ENCODE measurements at places on chromosomes 2 and 18.

DNA sequence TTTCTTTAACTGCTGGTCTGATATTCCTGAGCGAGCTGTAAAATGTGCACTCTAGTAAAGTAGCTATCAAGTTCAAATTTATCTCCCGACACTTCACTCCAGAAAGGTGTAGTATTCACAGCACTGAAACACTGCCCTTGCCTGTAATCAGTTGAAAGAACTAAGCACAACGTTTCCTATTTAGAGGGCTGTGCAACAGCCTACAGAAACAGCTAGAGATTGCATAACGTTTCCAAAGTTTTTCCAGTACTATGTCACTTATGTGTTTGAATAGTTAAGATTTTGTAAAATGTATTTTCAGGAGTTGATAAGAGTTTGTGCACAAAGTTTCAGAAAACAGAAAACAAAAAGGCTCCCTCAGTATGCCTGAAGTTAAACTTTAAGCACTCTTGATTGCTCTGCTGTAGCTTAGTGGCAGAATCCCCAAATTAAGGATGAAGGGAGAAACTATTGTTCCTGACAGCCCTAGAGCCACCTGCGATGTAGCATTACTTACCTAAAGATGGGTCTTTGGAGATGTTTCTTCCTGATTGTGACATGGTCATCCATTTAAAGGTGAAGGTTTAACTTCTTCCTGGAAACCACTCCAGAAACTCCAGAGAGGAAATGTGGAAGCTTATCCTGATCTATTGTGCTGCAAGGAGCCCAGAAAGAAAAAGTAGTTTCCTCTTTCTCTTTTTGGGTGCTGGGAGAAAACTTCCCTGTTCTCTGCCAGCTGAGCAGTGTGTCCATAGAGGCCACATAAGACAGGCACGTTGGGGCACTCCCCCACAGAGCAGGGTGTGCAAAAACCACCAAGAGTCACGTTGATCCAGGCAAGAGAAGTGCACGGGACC is 536 bp downstream of the PDE1A start:
- no peak for DNase-seq

DNA sequence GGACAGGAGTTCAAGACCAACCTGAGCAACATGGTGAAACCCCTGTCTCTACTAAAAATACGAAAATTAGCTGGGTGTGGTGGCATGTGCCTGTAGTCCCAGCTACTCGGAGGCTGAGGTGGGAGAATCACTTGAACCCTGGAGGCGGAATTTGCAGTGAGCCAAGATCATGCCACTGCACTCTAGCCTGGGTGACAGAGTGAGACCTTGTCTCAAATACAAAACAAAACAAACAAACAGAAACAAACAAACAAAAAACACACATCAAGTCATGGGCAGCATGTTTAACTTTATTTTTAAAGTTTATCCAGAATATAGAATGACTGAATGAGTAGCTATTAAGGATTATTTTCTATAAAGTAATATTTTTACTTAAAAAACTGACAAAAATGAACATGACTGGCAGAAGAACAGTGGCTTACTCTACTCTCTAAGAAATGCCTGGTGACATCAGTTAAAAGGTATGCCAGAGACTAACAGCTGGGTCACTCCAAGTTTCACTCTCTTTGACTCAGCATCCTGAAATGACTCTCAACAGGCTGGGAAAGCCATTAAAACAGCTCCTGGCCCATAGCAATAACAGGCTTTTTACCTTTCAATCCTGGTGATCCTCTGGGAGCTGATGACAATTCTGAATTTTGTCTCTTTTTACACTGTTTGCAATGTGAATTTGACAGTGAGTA is 281.6 kb upstream of the STON1 start:
- DNase-seq: no peak

- no peak for DNase-seq
Measured at GRCh38 chr2:192487636-192488035, 292.9 kb upstream of the TMEFF2 start.

DNA sequence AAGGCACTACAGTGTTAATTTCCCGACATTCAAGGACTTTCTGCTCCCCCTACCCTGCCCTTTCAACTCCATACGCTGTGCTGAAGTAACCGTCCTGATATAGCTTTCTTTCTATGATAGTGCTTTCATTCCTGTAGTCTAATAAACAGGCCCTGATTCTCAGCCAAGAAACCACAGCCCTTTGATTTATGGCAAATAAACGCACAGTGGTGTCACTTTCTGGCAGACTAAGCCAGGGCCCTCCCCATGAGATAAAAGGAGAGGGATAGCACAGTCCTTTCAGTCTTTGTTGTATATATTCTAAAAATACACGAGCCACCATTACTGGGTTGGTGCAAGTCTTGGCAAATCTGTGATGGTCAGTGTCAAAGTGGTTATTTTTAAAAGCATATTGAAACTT is 291.2 kb downstream of the ALPK2 start:
- DNase-seq: no peak

- no peak for DNase-seq
Measured at GRCh38 chr18:22110461-22110924, 58.9 kb upstream of the GATA6 start.

DNA sequence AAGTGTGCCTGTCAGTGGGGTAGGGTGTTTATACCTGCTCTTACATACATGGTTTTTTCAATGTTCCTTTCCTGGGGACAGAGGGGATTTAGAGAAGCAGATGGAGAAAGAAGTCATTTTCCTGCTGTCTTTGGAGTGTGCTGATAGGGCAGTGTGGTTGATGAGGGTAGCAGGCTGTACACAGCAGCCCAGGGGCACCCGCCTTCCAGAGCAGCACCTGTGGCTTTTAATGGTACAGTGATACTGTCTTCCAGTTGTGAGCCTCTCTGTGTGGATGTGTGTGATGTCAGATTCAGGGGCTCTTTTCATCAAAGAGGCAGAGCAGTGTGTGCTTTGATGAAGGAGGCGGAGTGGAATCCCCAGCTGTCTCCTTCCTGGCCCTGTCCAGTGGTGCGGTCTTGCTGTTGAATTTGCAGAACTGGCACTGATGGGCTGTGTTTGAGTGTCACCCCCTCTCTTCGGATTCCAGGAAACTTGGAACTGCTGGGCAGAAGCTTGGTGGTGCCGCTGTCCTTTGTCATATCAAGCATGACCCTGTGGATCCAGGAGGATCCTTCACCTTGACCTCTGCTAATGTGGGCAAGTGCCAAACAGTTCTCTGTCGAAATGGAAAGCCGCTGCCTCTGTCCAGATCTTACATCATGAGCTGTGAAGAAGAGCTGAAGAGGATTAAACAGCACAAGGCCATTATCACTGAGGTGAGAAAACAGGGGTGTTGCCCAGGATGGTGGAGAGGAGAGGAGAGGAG is 259.8 kb downstream of the PHLPP1 start:
- no peak for DNase-seq

DNA sequence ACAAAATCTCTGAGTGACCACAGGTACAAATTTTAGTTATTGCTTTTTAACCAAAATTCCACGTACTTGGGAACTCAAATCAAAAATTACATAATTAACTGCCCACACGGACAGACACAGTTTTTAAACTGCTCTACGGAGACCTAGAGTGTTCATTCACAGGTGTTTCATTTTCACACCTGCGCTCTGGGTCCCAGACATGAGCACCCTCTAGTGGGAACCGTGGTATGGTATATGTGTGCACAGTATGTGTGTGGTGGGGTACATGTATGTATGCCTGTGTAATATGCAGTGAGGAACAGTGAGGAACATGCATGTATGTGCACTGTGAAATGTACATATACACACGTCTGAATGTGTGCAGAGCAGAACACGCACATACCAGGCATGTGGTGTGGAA is 65.0 kb downstream of the PPP4R1 start:
- DNase-seq: no peak

DNA sequence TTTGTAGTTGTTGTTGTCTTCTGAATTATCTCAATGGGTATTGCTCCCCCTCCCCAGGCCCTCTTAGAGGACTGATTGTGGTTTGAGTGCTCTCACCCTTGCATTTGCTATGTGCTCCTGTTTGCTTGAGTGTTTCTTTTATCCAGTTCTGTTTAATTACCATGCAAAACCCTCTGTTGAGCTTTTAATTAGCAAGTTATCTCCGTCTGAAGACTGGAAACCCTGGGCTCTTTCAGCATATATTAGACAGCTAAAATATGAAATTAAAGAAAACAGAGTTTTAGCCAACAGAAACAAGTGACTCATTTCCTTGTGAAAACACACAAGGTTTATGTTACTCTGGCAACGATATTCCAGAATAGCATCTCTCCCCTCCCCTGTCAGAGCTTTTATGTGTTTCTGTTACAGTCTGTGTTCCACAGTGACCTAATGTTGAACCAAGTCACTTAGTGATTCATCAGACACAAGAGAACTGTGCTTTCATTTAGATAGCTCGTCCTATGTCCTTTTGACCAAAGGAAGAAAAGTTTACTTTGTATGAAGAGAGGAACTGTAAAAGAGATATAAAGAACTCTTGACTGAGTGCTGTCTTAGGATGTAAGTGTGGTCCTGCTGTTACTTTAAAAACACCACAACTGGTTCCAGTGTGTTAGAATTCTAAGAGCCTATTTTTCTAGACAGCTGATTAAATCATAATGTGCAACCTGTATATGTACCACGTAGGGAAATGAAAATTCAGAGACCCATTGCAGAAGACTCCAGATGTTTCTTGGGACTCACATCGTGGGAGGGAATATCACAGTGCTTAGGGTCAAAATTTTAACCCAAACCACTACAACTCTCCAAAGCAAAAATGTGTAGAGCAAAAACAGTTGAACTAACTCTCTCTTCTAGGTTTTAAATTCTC is 172.8 kb upstream of the RBMS1 start:
- DNase-seq: no peak

- DNase-seq: no peak
Measured at GRCh38 chr2:143545949-143546255, 416.7 kb downstream of the ARHGAP15 start.

DNA sequence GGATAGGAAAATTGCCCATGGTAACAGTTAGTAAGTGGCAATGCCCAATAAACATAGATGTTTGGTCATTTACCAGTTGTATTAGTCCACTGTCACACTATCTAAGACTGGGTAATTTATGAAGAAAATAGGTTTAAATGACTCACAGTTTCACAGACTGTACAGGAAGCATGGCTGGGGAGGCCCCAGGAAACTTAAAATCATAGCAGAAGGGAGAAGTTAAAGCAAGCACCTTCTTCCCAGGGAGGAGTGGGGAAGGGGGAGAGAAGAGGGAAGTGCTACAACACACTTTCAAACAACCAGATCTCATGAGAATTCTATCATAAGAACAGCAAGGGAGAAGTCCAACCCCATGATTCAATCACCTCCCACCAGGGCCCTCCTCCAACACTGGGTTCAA is 23.4 kb downstream of the NR4A2 start:
- DNase-seq: no peak

DNA sequence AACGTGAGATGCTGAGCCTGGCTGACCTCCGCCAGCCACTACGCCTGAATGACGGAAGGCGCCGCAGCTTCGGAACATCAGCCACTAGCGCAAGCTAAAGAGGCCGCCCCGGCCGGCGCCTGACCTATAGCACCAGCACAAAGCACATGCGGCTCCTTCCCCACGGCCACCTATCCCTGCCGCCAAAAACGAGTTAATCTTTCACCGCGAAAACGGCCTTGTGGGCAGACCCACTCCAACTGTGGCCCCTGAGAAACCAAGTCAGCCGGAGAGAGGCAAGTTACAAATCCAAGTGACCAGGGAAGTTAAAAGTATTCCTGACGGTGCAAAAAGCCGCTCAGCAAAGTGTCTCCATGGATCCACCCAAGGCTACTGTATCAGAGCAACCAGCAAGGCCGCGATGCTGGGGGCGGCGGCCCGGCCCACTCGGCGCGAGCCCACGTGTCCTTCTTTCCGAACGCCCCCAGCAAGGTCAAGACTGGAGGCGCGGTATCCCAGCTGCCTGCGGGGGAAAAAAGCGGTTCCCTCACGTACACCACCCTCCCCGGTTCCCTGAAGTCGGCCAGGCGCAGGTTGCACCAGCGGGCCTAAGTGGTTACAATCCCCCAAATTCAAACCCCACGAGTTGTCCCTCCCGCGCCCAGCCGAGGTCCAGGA is 575 bp downstream of the HSPD1 start:
- peak; percentile 24 for DNase-seq

GRCh38 chr18:48926420-48926857 is 24.3 kb downstream of the SMAD7 start:
- DNase-seq: no peak

GRCh38 chr2:17763641-17764333 is 9.8 kb downstream of the GEN1 start:
- DNase-seq: no peak

DNA sequence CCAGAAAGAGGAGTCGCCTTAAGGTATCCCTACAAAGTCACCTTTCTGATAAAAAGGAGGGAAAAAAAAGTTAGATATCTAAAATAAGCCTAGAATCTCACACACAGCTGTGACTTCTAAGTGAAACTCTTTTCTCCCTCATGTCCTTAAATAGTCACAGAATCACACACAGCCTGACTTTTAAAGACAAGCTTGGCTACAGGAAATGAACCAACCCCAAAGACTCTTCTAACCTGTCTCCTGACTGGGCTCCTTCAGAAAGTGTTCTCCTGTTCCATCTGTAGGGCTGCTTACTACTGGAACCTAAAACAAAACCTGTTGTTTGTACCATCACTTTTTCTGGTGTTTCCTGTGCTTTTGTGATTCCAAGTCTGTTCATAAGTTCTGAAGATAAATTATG is 62.7 kb upstream of the NRP2 start:
- no peak for DNase-seq

DNA sequence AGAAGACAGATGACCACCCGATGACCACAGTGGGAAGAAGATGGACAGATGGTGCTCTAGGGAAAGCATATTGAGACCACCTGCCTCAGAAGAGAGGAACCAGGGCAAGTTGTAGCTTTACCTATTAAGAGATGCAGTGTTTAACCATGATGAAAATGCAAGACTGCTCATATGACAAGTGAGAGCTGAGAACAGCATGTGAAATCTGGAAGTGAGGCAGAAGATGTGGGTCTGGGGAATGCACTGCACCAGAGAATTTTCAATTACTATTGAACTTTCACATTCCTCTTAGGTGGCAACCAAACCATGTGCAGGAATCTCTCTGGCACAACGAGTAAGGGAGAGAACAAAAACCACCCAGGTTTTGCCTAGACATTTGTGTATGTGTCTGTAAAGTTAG is 184.8 kb upstream of the CRIM1 start:
- no peak for DNase-seq

DNA sequence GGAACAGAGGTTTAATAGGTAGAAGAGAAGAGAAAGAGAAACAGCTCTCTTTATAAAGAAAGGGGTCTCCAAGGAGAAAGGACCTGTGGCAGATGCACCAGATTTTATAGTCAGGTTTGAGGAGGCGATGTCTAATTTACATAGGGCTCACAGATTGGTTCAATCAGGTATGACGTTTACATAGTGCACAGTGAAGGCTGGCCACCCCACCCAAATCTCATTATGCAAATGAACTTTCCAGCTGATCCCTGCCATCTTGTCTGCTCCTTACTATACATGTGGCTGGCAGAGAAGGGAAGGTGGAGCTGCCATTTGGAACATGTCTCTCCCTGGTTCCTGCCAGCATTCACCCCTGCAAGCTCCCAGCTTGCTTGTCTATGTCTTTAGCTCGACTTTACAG is 557.8 kb downstream of the SUCLG1 start:
- no peak for DNase-seq

GRCh38 chr2:196783431-196784094 is 15.9 kb downstream of the GTF3C3 start:
- no peak for DNase-seq

GRCh38 chr2:168748461-168748860 is 54.0 kb upstream of the NOSTRIN start:
- DNase-seq: no peak

GRCh38 chr2:138922973-138923563 is 142.9 kb upstream of the NXPH2 start:
- DNase-seq: no peak

- DNase-seq: no peak
Measured at GRCh38 chr2:12173271-12173942, 427.0 kb downstream of the LPIN1 start.
